CD4-positive, alpha-beta T cell treated with Interleukin-4 for 4 hours (primary cell): ENCODE measurements at places on chromosomes 1 and 21.
A peak's percentile ranks its signal among the peaks of the same experiment; 100 is the strongest.

GRCh38 chr1:219206350-219206749 lies 32.7 kb downstream of the LYPLAL1 start:
- DNase-seq = no peak

- no peak for DNase-seq
Measured at GRCh38 chr21:20030390-20030789, 967.8 kb upstream of the NCAM2 start.

- no peak for DNase-seq
Measured at GRCh38 chr21:42195378-42196031, 23.4 kb upstream of the ABCG1 start.

GRCh38 chr1:18798946-18799345 lies 60.5 kb downstream of the TAS1R2 start:
- DNase-seq = no peak

DNA sequence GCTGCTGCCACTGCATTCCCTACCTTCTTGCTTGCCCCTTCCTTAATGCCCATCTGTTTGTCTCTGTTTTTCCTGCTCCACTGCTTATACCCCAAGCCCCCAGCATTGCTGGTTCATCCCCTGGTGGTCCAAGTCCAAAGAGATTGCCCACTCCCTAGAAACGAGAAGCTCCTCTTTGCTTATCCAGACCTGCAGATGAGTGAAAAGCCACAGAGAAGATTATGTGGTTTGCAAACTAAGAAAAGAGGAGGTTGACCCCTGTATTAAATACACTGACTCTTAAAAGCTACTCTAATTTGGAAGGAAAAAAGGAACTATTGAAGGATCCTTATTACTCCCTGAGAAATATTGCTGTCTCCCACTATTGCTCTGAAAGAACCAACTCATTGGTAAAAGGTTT lies 146.8 kb upstream of the RAB4A start:
- no peak for DNase-seq

DNA sequence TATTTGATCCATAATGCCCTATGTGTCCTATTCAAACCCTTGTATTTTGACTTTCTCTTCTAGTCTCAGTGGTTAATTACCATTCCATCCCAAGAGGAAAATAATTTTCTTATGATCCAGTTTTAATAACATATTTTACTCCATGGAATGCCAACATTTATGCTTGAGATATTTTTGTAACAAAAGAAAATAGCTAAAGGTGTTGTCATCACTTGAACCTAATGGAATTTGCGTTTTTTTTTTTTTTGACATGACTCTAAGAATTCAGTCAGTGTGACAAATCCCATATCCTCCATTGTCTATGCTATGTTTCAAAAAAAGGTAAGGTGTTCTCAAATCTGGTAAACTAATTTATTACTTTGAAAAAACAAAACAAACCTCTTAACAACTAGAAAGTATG lies 324.1 kb upstream of the ADAMTS5 start:
- no peak for DNase-seq

DNA sequence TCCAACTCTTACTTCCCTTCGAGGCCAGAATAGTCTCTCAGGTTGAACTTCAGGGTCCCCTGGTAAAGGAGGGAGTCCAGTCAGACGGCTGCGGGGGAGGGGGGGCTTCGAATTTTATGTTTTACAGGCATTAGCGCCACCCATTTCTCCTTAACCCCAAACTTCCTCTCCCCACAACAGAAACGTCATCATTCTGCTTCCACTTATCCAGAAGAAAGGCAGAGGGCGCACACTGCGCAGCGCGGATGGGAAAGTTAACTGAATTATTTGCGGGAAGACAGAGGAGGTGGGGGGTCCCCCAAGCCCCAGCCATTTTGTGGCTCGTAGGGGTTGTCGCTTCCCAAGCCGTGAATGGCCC lies 529 bp upstream of the PRMT2 start:
- peak; percentile 53 for DNase-seq

DNA sequence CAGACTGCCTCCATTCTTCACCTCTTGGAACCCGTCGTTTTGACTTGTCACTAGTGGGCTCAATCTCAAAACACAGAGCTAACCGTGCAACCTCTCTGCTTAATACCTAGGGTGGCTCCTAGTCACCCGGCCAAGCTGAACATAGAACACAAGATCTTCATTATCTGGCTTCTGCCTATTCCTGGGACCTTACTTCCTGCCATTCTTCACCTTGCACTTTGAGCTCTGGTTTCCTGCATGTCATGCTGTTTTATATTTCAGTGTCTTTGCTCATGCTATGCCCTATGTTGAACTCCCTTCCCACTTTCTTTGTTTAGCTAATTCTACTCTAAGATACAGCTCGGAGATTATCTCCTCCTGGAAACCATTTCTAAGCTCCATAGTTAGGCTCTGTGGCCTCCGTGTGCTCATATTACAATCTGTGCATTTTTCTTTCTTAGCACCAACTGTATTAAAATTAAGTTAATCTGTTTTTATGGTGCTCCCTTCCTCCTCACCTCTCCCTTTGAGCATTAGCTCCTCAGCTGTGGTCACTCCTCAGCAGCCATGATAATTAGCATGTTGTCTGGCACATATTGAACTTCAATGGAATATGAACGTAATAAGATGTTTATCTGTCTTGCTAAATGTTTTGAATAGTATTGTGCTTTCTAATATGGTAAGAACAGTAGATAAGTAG lies 13.1 kb downstream of the GPSM2 start:
- no peak for DNase-seq

DNA sequence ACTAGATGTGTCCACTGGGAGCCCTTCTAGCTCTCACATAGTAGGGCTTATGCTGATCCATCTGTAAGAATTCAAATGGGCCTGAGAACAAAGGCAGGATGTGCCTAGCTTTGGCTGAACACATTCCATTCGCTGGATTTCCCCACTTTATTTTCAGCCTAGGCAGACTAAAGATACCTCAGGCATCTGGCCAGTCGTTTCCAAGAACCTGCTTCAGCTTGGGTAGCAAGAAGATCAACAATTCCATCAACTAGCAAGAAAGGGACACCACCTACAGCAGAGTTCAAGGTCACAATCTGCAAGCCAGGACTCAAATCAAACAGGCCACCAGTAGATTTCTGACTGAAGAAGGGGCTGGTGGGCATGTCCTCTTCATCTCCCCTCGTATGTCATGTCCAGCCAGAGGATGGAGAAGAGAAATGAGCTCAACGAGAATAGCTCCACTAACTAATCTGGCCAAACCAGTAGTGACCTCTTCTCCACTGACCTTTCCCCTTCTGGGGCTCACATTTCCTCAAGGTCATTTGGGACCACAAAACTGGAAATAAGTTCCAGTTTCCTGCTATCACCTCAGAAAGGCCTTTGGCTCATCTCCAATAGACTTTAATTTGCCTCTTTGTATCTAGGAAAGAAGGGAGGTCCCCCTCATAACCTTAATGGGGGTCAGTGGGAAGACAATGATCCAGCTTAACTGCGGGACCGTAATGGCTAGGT lies 14.2 kb downstream of the TXNIP start:
- DNase-seq = no peak

DNA sequence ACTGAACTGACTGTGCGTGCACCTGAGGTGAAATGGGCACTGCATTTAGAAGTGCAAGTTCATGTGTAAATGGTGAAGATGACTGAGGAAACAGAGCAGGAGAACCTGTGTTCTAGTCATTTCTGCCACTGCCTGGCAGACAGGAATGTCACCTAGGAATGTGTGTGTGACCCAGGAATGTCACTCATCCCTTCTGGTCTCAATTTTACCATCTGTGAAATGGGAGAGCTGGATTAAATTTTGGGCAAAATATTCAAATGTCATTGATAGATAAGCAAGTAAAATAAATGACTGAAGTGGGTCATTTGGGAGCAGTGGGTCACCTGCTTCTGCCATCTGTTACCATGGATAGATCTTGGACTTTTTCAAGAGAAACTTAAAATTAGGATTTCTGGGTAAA lies 42.2 kb downstream of the SLC35F3 start:
- no peak for DNase-seq

- DNase-seq = peak; percentile 47
Measured at GRCh38 chr1:31943546-31944184, 5.5 kb upstream of the PTP4A2 start.

DNA sequence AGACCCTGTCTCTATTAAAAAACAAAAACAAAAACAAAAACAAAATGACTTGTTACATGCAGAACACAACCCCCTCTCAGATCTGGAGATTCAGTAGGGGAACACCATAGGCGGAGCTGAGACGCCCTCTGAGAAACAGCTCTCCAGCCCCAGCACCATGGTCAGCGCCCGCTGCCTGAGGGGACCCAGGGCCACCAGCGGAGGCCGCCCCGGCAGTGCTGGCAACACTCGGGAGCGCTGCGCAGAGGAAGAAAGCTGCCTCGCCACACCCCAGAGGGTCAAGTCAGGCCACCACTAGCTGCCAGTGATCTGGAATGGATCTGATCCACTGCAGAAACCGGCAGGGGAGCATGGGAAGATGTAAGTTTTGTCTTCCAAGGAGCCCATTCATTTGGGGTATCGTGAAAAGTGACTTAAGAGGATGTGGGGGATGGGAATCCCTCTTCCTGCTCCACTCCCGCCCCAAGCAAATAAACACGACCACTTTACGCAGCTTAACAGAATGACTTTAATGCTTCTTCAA lies 3.1 kb downstream of the ACTA1 start:
- peak; percentile 7 for DNase-seq

DNA sequence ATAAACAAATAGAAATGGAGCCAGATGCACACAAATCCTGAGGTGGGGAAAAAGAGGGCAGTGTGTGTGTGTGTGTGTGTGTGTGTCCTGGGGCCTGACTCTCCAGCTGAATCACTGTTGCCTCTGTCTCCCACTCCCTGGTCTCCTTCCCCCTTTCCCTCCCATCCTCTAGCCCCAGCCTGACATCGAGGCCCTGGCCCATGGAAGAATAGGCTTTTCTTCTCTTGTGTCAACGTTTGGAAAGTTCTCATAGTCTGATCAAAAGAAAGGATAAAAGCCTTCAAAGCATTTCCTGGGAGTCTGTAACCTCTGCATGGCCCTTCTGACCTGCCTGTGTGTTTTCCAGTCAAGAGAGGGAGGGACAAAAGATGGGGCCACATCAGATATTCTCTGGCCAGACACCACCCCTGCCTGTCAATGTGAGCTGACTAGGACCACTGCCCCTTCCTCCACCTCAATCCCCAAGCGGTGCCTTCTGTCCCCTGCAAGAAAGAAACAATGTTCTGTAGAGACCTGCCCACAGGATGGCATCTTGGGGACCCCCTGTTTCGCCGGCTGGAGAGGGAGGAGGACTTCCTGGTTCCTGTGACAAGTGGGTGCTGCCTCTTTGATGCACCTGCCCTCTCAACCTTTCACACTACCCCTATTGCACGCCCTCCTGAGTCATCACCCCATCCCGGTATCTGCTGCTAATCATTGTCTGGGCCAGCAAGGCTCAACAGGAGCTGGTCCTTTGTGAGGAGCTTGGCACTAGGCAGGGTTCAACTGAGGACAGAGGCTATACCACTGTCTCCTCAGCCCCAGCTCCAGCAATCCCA lies 16.2 kb downstream of the KCNJ10 start:
- DNase-seq = no peak

- DNase-seq = no peak
Measured at GRCh38 chr1:24861821-24862727, 68.0 kb downstream of the RUNX3 start.

DNA sequence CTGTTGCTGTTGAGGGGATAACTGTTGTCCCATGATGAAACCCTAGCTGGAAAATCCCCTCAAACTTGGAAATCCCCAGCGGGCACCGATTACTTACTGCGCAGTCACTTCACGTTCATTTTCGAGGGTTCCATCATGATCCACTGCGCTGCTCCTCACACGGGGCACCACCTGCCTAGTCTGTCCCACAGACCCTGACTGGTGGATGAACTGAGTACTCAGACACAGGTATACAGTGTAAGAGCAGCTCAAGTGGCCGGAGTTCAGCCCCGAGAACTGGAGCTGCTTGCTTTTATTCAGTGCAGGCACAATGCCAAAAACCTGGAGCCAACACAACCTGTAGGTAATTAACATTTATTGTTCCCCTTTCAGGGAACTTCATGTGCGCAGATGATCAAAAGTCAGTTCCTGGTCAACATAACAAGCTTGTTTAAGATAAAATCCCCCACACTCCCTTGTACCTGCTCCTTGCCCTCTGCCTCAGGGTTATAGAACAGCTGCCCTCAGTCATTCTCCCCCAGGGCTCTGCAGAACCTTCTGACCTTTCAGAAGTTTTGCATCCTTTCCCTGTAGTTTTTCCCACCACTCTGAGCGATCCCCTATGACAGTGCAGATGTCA lies 46.5 kb upstream of the PRELP start:
- DNase-seq = no peak

GRCh38 chr1:119163396-119163795 lies 22.9 kb upstream of the WARS2 start:
- no peak for DNase-seq

- no peak for DNase-seq
Measured at GRCh38 chr1:24970926-24971875, 41.1 kb upstream of the RUNX3 start.

DNA sequence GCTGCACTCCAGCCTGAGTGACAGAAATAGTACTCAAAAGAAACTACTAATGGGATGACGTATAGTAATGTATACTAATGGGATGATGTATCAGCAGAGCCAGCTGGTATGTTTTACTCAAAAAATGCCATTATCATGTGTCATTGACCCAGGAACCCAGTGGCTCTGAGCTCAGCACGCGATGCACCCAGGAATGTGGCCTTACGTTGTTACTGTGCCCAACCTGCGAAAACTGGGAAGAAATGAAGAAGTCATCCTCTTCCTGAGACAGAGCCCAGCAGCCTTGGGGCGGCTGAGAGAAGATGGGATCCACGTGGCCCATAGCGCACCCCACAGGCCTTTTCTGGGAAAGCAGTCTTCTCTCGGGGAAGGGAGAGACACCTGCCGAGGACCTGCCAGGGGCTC lies 8.8 kb downstream of the UBE2J2 start:
- no peak for DNase-seq

- no peak for DNase-seq
Measured at GRCh38 chr1:114349891-114350605, 161.0 kb downstream of the TRIM33 start.

GRCh38 chr1:226662642-226663326 lies 76.3 kb downstream of the ITPKB start:
- peak; percentile 99 for DNase-seq

DNA sequence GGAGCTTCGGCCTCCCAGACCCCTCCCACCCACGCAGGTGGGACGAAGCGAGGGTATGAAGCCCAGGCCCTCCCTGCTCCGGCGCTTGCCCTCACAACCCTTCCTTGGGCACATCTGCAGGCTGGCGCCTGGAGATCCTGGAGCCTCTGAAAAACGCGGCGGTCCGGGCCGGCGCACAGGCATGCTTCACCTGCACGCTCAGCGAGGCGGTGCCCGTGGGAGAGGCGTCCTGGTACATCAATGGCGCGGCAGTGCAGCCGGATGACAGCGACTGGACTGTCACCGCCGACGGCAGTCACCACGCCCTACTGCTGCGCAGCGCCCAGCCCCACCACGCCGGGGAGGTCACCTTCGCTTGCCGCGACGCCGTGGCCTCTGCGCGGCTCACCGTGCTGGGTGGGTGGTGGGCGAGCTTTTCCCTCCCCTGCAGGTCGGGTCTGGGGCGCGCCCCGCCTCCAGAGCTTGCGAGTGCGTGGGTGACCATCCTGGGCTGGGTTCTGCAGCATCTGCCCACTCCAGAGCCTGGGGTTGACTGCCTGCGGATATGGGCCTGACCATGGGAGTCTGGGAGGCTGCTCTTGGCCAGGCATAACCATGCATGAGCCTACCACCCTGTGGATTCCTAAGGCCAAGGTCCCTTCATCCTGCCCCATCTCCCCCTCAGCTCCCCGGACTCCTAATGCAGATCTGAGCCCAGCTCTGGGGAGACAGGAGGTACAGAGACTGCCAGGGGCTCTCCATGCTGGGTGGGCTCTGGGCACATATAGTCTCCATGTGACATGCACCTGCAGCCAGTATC lies 89.8 kb downstream of the TRIM11 start:
- DNase-seq = no peak

- peak; percentile 52 for DNase-seq
Measured at GRCh38 chr1:53410100-53410541, 49.1 kb upstream of the DMRTB1 start.
